ENCODE measurements at places on chromosomes 4 and X.

GRCh38 chrX:154082396-154083125 is 15.0 kb downstream of the MECP2 start:
- peak; percentile 78 for DNase-seq

DNA sequence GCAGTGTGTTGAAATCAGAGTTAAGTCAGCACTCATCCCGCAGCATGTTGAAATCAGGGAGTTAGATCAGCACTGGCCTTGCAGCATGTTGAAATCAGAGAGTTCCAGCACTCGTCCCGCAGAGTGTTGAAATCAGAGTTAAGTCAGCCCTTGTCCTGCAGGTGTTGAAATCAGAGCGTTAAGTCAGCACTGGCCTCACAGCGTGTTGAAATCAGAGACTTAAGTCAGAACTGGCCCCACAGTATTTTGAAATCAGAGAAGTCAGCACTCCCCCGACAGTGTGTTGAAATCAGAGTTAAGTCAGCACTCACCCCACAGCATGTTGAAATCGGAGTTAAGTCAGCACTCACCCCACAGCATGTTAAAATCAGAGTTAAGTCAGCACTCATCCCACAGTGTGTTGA is 10.9 kb upstream of the UVSSA start:
- DNase-seq = peak; percentile 61

DNA sequence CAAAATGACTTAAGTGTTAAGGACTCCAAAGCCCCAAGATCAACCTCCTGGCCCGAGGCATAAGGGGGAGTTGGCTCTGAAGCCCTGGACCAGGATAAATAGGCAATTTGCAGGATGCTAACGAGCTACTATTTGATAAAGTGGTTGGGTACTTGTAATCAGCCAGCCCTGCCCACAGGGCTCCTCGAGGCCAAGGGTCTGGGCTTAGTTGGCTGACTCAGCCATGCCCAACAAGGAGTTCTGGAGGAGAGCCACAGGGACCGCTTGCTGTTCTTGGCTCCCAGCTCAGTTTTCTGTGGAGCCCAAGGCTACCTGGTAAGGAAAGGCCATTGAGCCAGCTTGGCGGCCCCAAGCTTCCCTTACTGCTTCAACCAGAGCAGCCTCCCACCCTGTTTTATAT is 7.8 kb downstream of the HMGB3 start:
- no peak for DNase-seq

DNA sequence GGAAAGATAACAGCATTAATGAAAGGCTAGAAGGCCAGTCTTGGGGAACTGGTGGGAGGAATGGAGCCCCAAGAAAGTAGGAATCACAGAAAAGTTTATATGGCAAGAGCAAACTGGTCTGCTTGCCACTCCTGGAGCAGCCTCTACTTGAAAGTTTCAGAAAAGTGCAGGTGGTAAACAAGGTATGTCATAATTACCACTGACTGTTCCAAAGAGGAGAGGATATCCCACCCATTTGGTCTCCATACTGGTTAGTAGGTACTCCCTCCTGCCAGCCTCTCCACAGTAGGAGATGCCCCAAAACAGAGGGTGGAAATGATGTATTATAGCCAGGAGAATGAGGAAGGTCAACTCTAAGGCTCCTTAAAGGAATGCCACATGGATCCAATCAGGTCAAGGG is 145.1 kb downstream of the INPP4B start:
- DNase-seq = no peak

- DNase-seq = no peak
Measured at GRCh38 chr4:156516698-156517097, 454.9 kb downstream of the PDGFC start.

DNA sequence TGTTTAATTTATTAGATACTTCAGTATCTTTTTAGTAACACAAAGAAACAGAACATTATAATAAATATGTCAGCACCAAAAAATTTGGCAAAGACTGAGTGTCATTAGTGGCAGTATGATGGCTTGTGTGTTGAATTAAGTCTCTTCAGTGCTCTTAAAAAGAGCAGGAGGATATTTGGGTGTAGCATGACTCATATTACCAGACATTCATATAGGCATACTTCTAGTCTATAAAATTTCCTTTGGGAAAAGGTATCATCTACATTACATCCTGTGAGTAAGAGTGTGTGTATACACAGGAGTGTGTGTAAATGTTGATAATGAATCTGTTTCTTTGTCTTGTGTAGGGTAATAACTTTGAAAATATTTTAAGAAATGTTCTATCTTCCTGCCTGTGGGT is 135.7 kb downstream of the CNKSR2 start:
- DNase-seq = peak; percentile 32

GRCh38 chr4:159060161-159060560 is 42.7 kb upstream of the RAPGEF2 start:
- no peak for DNase-seq

DNA sequence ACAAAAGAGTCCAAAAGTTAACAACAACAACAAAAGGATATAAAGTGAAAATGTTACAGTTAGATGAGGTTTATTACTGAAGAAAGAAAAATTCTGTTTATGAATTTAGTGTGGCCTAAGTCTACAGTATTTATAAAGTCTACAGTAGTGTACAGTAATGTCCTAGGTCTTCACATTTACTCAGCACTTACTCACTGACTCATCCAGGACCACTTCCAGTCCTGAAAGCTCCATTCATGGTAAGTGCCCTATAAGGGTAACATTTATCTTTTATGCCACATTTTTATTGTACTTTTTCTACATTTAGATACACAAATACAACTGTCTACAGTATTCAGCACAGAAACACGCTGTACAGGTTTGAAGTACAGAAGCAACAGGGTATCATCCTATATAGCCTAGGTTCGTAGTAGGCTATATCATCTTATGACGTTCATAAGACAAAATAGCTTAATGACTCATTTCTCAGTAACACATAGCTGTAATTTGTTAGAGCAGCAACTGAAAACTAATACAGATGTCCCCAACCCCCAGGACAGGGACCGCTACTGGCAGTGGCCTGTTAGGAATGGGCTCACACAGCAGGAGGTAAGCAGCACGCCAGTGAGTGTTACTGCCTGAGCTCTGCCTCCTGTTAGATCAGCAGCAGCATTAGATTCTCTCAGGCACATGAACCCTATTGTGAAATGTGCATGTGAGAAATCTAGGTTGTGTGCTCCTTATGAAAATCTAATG is 61.3 kb downstream of the CENPC start:
- DNase-seq = peak; percentile 25

DNA sequence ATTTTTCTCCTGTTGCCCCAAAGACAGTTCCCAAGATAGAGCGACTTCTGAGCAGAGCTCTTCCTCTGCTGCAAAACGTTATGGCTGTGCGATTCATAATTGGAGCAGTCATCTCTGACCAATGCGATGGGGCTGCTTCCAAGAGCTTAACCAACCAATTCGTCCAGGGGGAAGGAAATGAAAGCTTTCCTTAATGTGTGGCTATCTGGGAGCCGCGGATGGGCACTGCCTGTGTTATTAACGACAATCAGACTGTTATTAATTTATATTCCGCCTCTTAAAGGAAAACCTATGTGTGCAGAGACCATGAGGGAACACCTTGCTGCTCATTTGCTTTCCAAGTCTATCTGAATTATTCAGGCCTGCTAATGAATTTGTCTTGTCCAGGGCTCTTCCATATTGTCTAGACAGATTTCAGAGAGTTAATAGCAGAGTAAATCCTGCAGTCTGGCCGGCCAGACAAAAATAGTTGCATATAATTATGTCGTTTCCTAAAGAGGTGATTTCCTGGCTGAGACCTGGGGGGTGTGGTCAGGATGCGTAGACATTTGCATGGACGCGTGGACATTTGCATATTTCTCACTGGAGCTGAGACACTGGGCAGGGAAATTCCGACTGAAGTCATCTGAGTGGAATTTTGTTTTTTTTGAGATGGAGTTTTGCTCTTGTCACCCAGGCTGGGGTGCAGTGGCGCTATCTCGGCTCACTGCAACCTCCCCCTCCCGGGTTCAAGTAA is 135.4 kb downstream of the HMX1 start:
- no peak for DNase-seq

DNA sequence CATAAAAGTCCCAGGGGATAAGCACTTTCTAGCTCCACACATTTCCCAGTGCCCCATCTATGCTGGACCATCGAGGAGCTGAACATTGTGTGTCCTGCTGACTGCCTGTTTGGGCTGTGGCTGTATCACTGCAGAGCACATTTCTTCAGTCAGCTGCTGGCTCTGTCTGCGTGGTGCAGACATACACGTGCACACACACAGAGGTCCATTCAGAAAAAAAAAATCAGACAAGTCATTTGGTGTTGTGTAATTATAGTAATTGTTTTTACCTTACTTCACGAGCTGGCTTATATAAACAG is 1.1 kb upstream of the PDLIM3 start:
- DNase-seq = peak; percentile 8

DNA sequence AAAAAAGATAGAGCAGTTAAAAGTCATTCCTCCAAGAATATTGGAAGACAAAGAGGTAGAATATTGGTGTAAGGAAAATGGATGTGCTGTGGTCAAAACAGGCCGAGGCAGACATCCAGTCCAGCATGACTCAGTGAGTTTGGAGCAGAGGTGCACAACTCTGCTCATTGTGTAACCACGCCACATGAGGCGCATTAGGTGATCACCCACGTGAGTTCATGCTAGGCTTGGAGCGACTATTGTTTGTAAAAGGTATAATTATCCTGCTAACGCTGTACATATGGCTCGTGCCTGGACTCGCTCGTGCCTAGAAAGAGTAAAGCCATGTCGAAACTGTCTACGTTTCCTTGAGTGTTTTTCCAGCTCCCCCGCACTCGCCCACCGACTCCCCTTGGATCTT is 23.9 kb downstream of the C4orf54 start:
- no peak for DNase-seq

GRCh38 chrX:37905436-37906147 is 58.2 kb upstream of the DYNLT3 start:
- DNase-seq = peak; percentile 0

DNA sequence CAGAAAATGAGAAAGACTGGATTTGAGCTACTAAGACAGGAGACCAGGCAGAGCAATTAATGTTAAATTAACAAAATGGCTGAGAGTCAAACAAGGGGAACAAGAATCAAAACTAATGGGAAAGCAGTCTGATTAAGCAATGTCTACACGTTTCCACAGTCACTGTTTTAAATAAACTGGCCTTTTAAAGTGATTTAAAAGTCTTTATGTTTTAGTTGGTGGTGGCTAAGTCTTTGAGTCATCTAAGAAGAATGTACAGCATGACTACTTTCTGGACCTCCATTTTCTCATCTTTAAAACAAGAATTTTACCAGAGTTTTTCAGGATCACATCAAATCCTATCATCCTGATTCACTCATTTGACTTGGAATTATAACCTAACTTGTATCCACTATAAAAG is 233.8 kb downstream of the ENOX2 start:
- peak; percentile 59 for DNase-seq

DNA sequence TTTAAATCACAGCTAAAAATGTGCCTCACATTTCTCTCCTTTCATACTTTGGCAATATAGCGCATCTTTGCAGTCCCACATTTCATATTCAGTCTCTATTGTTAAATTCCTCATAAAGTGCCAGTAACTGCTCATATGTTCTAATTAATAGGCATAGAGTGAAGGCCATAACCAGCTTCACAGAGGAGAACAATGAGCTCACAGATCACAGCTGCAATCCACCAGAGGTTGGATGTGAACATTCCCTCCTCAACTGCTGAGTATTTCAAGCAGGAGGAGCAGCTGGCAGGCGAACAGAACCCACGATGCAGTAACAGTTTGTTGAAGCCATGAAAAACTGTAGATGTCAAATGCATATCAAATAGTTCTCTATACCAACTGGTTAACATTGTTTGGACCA is 2088.7 kb upstream of the AGA start:
- DNase-seq = no peak

- no peak for DNase-seq
Measured at GRCh38 chr4:134470544-134470943, 269.0 kb upstream of the PABPC4L start.

DNA sequence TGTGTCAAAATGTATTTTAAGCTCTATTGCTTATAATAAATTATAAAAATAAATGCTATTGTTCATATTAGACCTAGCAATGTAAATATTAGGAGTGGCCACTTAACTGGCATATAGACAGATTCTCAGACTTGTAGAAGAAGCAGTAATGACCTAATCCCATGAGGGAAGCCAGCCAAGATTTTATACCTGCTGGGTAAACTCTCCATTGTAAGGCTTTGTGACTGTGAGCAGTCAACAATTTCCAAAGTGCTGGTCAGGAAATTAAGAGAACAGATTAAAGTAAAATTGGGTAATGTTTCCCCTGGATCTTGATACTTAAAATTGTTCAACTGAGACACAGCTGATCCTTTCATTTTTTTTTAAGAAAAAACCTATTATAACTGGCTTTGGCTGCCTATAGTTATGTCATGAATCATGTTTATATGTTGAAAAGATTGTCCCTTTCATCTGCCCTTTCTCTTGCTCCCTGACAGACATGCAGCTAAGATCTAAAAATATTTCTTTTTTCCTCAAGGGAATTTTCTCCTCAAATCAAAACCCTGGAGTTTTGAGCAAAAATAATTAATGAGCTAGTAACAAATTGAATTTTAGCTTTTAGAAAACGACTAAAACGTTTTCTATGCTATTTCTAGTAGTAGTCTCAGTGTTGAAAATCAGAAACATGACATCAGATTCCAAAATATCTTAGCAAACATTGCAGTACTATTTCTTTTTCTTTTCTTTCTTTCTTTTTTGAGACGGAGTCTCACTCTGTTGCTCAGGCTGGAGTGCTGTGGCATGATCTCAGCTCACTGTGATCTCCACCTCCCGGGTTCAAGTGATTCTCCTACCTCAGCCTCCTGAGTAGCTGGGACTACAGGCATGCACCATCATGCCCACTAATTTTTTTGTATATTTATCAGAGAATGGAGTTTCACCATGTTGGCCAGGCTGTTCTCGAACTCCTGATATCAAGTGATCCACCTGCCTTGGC is 77.9 kb downstream of the ADGRL3 start:
- no peak for DNase-seq

DNA sequence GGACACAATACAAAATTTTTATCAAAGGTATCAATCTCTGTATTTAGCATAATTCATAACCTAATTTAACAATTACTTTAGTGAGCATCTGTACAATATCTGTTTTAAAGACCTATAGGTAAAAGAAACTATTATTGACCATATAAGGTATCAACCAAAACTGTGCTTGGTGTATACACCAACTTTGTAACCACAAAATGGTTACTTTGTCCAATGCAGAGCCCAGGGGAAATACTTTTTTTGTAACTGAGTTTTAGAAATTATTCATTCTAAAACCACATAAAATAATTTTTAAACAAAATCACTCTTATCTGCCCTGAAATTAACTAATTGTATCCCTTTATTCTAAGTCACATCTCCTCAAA is 5.0 kb downstream of the CXXC4 start:
- DNase-seq = no peak

GRCh38 chr4:81457921-81458520 is 13.7 kb downstream of the RASGEF1B start:
- DNase-seq = no peak

DNA sequence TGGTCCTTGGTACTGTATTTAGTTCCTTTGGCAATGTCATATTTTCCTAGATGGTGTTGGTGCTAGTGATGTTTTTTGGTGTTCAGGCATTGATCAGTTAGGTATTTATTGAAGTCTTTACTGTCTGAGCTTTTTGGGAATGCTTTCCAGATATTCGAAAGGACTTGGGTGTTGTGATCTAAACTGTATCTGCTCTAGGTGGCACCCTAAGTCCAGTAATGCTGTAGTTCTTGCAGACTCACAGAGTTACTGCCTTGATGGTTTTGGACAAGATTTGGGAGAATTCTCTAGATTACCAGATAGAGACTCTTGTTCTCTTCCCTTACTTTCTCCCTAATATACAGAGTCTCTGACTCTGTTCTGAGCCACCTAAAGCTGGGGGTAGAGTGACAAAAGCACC is 513.6 kb upstream of the PITX2 start:
- DNase-seq = peak; percentile 65
